Femur (tissue), 1 donor: ENCODE measurements at places on chromosomes 11 and 22.
A peak's percentile ranks its signal among the peaks of the same experiment; 100 is the strongest.

GRCh38 chr22:40997520-40997919 is 46.3 kb downstream of the RBX1 start:
- no peak for DNase-seq

DNA sequence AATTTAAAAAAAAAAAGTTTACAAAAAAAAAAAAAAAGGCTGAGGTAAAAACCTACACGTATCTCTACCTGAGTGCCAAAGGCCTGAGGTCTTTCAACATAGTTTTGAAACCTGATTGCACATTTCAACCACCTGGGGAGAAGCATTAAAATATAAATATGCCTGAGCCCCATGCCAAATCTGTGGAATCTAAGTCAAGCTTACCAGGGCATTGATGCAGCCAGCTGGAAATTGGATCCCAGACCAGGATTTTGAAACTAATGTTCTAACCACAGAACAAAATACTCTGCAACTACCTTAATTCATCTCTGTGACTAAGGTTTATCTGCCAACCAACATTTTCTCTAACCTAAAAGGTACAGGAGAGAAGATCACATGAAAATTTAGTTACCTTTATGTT is 38.8 kb upstream of the CHRNA10 start:
- DNase-seq = no peak

DNA sequence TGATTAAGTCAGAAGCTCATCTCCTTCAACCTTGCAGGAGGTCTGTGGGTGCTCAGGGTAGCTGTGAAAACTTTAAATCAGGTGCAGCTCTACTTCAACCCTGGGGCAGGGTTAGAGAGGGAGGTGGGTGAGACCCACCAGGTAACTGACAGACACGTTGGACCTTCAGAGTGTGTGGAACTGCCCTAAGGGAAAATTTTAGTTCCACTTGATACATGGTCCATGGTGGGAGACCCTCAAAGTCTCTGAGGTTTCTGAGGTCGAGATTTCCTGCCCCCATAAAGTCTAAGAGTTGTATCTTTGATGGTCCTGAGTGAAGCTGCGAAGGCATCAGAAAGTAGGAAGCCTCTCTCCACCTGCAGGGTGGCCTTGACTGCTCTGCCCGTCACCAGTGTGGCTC is 23.9 kb upstream of the NNMT start:
- DNase-seq = no peak

DNA sequence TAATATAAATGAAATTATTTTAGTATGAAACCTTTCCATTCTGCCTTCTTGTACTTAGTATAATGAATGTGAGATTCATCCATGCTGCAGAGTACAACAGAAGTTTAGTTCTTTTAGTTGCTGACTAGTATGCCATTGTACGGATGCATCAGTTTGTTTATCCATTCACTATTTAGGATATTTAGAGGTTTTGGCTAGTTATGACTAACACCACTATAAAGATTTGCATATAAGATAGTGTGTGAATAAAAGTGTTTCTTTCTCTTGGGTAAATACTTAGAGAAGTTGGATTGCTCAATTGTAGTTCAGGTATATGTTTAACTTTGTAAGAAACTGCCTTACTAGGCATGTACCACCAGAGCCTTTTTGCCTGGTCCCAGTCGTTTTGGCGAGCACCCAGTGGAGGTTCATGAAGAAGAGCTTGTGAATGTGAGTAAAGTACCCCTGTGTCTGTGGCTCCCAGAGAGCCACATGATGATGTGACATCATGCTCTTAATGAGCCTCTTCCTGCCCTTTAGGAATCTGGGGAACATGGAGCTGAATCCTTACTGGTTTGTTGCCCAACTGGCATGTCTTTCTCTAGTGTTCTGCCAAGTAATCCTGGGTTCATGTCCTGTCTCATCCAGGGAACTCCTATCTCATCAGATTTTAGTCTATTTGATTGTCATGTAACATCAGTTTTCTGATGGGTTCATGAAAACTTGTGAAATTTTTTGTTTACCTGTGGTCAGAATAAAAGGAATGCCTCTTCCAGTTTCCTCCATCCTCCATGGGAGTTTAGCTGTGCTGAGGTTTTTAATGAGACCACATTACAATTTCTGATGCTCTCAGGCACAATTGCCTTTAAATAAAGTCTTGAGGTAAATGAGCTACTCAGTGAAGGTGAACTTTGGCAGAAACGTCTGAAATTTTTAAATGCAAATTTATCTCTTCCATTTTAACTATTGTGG is 234.8 kb downstream of the CASP12 start:
- no peak for DNase-seq

DNA sequence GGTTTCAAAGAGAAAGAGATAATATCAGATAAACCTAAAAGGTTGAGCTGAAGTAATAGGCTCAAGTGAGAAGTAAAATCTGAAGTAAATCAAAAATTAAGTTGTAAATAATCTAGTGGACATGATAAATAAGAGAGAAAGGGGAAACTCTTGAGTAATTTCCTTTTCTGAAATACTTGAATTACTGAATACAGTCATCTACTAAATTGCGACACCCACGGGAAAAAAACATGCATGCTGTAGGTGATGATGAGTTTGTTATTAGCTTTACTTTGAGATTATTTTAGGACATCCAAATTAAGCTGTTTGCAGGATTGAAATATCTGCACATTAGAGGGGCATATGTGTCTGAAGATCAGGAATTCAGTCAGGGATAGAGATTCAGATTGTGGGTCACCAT is 50.0 kb upstream of the CARD18 start:
- no peak for DNase-seq

- no peak for DNase-seq
Observed at GRCh38 chr11:132453406-132453805, 1078.9 kb downstream of the OPCML start.

DNA sequence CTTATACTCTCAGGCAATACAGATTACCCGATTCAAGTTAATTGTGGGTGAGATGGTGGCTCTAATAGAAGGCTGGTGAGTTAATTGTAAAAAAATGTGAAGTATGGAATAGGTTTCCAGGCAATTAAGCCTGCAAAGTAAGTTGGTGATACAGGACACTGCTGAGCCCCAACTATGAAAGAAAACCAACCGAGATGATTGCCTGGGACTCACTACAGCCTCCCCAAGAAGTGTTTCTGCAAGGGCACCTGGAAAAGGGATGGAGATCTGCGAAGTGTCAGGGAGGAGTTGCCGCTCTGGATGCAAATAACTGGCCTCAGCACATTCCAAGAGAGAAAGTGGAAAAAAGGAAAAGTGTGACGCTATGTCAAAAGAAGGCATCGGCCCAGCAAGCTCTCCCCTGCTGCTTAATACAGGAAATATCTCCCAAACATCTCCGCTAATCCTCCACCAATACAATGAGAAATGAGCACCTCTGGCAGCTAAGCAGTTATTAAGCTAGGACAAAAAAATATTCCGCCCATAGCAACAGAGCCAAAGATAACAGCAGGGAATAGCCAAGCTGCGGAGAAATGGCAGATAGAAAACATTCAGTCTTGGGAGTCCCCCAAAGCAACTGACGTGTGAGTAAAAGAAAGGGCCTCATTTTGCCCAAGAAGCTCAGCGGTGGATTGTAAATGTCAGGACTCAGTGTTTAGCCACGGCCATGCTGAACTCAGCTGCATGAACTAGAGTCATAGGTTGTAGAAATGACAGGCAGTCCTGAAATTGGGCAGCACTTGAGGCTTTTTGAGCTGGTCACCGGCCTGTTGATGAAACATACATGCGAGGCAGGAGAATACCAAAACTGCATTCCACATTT is 133.7 kb downstream of the SNX19 start:
- DNase-seq = peak; percentile 81

- DNase-seq = no peak
Observed at GRCh38 chr22:28239941-28240340, 320.9 kb upstream of the PITPNB start.

- peak; percentile 62 for DNase-seq
Observed at GRCh38 chr11:72642043-72642883, 32.0 kb downstream of the PDE2A start.

DNA sequence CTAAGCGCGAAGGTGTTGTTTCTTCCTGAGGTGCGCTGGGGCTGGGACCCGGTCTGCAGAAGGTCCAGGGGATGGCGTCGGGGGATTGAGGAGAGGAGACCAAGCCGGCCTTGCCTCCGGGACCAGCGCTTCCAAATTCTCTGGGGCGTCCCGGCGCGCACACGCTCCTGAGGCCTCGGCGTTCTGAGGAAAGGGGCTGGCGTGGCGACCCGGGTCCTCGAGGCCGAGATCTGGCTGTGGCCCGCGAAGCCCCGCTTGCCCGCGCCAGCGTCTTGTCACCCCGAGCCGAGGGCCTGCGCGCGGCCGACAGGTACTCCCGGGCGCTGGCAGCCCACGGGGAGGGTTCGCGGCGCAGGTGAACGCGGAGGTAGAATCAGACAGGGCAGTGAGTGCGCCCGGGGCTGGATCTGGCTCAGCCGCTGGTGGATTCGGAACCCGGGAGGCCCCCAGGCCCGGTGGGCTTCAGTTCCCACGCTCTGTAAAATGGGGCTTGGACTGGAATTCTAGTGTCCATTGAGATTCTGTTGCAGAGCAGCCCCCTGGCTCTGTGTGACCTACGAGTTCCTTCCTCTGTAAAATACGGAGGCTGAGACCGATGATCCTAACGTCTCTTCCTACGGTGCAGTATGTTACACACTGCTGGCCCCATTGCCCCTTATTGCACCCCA is 14.7 kb downstream of the SSH3 start:
- no peak for DNase-seq

- DNase-seq = no peak
Observed at GRCh38 chr11:72405009-72405408, 29.3 kb downstream of the CLPB start.

DNA sequence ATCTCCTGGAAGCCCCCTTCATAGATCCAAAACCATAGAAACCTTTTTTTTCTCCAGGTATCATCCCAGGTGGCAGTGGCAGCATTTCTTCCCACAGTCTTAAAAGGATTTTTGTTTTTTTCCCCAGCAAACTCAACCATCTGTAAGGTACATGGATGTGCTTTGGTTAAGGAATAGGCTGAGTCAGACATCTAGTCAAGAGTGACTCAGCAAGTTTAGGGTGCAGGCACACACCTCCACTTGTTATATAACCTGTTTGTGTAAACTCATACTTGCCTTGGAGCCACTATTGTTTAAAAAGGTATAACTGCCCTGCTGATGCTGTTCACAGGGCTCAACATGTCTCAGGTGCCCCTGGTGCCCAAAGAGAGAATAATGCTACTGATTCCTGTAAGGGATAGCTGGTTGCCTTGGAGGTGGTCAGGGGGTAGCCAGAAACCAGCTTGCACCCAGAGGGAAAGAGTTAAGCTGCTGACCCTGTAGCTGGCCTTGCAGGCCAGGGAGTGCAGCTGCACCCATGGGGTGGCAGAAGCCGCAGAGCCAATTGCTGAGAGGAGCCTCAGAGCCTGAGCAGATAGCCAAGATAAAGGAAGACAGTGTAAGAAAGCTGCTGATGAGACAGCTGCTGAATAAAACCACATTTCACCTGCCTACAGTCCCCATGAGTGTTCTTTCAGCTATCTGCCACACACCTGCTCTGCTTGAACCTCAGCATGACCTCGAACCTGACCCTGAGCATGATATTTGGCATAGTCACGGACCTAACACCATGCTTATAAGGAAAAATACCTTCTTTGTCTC is 1726.1 kb upstream of the RAG2 start:
- no peak for DNase-seq

DNA sequence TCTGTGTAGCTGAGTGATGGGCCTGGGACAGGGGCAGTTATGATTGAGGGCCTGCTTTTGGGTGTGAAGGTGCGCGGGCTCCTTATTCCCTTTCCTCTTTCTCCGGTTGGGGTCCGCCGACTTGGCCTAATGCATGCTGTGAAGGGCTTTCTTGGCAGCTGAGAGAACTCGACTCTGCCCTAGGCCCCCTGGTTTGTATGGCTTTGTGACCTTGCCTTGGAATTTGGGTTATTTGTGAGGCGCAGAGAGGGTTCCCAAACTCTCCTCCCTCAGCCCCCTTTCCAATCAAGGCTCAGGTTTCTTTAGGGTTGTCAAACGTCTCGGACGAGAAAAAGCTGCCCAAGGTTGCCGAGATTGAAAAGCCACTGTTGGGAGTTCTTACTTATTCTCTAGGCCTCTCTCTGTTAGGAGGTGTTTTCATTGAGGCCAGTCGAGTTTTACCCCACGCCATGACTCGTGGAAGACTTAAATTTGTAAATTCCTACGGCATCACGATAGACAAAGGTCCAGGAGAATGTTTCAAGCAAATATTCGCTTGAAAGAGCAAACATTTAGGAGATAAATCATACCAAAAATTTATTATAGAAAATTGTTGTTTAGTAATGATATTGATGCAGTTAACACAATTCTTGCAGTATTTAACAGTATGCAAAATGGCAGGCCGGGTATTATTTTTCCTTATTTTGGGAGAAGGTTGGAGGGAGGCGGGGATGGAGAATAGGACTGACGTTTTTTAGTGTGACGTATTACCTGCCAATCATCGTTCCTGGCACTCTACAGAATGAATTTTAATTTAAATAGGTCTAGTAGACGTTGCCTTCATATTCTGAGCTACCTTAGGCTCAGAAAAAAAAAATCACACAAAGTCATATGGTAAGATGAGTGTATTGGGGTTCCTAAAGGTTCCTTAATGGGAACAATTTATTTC is 689 bp downstream of the PDHX start:
- DNase-seq = no peak

- DNase-seq = no peak
Observed at GRCh38 chr11:32187111-32187510, 96.2 kb downstream of the RCN1 start.

- no peak for DNase-seq
Observed at GRCh38 chr22:24772493-24773220, 1.9 kb downstream of the PIWIL3 start.

DNA sequence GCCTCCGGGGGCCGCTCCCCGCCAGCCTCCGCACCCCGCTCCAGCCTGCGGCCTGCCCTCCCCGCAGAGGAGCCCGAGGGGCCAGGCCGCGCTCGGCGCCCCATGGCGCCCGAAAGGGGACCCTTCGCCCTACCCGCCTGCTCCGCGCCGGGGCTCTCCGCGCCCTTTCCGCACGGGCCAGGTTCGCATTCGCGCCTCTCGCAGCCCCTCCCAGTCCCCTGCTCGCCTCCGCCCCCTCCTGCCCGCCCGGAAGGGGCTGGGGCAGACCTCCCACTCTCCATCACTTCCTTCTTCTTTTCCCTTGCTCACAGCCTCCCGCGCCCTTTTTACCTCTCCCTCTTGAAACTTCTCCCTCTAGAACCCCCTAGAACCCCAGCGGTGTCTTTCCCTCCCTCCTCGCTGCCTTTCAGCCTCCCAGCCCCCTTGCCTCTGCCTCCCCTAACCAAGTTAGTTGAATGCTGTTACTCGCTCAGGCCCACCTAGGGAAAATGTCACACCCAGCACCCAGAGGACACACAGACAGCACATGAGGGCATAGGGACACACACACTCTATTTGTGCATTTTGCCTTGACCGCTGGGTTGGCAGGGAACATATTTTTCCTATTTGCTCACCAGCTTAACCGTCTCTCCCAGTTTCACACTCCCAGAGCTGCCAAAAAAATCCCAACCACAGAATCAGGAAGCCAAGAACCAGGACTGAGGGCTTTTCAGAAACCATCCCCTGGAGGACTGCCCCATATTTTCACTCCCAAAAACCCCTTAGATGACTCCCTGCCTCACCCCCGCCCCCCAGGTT is at the start of gene SLC43A3:
Gene SLC43A3 (minus strand): TSS at position 193 of the 798 bp plus-strand sequence. CDS start 949 bp downstream, outside the sequence.
- peak; percentile 91 for DNase-seq

DNA sequence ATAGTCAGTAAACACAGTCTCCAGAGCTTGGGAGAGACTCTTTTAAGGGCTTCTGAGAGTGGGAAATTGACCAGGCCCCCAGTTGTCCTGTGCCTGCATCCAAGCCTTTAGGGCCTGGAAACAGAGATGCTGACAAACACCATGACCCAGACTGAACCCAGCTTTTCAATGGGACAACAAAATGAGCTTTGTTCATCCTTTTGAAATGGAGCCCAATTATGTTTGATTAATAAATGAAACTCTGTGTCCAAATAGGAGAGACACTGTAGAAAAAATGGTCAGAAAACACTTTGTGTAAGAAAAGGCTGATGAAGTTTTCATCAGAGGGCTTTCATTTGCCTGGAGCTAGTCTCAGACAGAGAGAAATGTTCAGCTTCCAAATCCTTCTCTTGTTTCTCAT is 146.0 kb downstream of the RRAS2 start:
- DNase-seq = no peak
